ENCODE measurements at places on chromosomes 7 and 10.

GRCh38 chr7:6182993-6183392, 89.4 kb downstream of the CYTH3 start:
- no peak for DNase-seq

- no peak for DNase-seq
These were observed 57.7 kb upstream of the IGFBP3 start for GRCh38 chr7:45978731-45979211.

DNA sequence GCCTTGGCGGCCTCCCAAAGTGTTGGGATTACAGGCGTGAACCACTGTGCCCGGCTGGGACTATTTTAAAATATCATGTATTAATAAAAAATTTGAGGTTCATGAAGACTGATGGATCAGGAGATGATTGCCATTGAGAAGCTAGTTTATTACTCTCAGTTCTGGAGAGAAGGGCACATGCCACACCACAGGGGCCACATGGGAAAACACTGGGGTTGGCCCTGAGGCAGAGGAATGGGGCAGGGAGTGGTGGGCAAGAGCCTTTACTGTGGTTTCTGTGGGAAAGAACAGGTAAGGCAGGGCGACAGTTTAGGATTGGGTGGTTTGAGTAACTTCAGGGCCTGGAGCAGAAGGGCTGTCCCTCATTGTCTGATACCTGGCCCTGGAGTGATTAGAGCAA, 6.8 kb upstream of the TBRG4 start:
- no peak for DNase-seq

DNA sequence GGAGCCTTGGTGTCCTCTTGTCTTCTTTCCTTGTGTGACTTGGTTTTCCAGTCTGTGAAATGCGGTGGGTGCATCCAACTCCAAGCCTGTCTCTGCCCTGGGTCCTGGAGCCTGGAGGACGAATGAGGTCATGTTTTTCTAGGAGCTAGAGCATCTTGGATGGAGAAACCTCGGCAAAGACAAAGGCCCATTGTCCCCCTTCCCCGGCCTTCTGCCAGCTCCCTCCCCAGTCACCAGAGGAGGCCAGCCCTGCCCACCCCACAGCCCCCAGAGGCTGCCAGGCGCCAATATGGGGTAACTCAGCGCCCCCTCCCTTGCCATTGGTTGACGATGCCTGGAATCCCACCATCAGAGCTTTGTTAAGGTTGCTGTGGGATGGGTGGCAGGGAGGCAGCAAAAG, 40.4 kb downstream of the KCTD7 start:
- no peak for DNase-seq

DNA sequence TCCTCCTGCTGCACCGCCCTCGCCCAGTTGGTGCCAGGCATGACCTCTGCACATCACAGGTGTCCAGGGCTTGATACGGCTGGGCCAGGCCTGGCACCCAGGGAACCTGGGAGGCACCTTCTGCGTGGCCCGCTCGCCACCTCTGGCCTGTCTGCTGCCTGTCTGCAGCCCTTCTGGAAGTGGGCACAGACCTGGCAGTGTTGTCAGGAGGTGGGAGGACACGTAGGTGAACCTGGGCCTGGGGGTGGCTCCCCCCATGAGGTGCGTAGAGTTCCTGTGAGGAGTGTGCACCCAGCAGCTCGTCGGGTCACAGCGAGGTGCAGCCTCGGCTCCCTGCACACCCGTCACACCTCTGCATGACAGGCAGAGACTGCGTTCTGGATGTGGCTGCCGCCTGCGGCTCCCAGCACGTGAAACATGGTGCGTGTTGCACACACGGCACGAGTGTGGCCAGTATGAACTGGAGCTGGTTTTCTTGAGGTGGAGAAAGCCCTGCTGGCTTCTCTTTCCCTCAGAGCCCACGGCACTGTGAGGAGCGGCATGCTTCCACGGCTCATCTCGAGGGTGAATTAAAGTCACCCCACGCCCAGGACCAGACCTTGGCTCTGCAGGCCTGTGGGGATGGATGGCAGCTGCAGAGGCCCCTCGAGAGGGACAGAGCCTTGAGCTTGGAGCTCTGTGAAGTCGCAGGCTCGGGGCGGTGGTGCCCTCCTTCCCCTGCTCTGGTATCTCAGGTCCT, 24.8 kb downstream of the INPP5A start:
- no peak for DNase-seq

DNA sequence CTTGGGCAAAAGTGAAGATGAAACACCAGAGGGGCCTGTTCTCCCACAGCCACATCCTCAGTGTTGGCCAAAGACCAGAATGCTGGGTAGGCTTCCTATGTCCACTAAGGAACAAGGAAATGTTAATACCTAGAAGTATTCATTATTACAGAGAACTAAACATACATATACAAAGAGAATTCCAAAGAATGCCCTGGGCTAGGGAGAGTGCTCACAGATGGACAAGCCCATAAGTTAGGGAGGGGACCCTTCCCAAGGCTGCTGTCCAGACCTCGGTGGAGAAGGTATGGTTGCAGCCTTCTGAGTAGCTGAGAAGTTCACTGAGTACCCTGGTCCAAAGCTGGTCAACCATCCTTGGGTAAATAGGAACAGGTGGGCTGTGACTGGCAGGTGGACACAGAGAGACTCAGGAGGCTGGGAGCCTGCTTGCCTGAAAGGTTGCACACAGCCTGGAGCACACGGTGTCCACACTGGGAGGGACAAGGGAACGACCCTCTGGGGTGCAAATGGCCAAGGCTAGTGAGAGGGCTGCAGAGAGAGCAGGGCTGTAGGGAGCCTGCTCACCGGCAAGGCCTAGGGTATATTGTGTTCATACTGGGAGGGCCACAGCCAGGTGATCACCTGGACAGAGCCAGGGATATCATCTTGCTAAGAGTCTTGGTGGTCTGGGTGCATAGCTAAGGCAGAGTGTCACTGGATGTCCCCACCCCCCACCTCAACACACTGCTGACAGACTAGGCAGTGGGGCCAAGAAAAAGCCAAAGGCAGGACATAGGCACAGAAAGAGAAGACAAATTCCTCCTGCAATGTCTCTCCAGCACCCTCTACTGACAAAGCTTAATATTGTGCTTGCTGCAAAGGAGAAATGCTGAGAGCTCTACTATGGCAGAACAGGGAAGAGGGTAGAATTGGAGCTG, 40.3 kb downstream of the CPVL start:
- DNase-seq: peak; percentile 22

DNA sequence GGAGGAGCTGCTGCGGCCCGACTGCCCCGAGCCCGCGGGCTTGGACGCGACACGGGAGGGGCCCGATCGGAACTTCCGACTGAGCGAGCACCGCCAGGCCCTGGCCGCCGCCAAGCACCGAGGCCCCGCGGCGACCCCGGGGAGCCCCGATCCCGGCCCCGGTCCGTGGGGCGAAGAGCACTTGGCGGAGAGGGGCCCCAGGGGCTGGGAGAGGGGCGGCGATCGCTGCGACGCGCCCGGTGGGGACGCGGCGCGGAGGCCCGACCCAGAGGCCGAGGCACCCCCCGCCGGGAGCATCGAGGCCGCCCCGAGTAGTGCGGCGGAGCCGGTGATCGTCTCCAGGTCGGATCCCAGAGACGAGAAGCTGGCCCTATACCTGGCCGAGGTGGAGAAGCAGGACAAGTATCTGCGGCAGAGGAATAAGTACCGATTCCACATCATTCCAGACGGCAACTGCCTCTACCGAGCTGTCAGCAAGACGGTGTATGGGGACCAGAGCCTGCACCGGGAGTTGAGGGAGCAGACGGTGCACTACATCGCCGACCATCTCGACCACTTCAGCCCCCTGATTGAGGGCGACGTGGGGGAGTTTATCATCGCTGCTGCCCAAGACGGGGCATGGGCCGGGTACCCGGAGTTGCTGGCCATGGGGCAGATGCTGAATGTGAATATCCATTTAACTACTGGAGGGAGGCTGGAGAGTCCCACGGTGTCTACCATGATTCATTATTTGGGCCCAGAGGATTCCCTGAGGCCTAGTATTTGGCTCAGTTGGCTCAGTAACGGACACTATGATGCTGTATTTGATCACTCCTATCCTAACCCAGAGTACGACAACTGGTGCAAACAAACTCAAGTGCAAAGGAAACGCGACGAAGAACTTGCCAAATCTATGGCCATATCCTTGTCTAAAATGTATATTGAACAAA, 1.4 kb downstream of the OTUD1 start:
- no peak for DNase-seq

DNA sequence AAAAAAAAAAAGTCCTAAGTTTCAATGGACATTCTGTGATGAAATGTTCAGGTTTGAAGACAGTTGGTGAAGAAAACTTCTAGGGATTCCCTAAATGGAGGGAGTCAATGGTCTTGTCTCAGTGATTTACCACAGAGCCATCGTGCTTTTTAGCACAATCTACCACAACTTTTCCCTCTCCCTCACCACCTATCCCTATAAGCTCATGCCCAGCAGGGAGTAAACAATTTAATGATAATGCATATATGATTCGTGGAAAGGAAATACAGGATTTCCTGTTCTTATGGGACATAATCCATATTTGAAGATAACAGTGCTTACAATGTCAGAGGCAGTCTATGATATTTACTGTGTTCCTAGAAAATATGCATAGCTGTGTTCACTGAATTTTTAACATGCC, 38.4 kb upstream of the CD36 start:
- DNase-seq: no peak

GRCh38 chr7:9189703-9190102, 756.3 kb downstream of the NXPH1 start:
- DNase-seq: no peak

DNA sequence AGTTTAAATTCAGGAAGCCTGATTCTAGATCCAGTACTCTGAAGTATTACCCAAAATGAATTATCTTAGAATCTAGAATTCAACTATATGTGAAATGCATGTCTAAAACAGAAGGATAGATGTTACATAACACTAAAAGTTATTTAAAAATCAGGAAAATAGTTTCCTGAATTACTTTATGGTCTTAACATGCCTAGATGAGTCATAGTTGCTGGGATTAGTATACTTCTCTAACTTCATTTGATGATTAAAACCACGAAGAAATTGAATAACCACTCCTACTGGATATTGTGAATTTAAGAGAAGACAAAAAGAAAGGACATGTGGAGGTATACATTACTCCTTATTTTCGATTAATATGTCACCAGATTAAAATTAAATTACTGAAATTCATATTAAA, 65.5 kb downstream of the ATAD1 start:
- no peak for DNase-seq

DNA sequence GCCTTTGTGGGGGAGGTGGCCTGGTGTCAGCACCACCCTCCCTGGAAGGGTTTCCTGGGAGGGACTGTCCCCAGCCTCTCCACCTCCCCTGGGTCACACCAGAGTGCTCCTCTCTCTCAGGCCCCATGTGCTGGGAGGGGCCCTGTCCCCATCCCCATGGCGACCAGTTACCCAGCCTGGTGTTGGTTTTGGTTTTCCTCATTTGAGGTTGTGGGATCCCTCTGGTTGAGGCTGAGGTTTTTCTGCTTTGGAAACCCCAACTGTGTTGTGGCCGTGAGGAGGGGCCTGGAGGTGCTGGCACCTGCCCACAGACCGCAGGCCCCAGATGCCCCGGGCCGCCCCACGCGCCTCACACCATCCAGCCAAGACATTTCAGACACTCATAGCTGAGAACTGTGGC, 106.3 kb downstream of the GRK5 start:
- no peak for DNase-seq

DNA sequence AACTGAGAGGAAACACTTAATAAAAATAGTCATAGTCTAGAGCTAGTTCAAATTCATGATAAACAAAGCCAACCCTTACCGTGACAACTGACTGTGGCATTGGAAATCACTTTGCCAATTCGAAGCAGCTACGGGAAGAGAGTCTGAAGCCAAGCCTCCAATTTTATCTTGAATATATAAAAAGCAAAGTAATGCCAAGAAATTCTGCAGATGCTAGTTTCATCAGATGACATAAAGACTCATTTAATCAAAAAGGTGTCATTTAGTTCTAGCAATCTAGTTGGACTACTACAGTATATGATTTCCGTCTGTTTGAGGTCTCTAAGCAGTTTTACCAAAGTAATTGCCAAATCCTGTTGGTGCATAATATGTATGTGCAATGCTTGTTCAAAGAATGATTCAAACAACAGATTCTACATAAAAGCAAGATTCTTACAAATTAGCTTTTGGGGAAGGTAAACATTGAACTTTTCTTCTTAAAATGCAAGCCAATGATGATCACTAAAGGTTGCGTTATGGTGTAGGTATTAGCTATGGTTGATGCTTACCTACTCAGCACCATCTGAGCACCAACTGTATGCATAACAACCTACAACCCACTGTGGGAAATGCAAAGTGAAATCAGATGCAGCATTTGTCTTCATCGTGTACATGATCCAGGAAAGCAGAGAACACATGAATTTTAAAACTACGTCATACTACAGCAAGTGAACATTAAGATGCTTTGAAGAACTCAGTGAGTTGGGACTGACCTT, 2.8 kb downstream of the FAM171A1 start:
- no peak for DNase-seq

DNA sequence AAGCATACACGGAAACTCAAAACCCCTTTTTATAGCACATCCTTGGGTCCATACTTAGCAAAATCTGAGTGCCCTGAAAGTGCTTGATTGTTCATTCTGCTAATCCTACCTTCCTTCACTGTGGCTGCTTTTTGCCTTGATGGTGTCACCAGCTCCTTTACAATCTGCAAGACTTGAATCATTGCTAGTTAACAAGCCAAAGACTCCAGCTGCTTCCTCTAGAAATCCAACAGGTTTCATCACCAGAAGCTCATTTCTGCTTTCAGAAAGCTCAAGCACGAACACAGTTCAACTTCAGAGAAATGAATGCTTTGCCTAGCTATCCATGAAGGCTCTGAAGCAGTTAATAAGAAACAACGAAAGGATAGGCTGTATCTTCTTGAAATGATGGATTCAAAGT, 38.0 kb downstream of the USP6NL start:
- no peak for DNase-seq

DNA sequence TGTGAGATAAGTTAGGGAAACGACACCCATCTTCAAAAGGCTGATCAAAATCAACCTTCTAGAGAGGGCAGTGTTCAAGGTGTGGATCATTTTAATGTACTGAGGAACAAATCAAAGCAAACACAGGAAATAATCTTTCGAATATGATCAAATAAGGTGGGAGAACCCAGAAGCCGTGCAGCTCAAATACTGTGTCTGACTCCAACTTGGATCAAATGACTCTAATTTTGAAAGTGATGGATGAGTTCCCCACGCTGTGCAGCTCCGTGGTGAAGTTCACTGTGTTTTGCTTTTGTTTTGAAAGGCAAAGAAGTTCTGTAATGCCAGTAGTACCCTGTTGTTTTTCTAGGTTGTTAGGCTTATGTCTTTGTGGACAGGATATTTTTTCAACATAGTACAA, 250.9 kb downstream of the SFMBT2 start:
- no peak for DNase-seq

- no peak for DNase-seq
These were observed 215.8 kb downstream of the FOXP2 start for GRCh38 chr7:114630201-114630990.

GRCh38 chr10:89158446-89158845, 48.7 kb downstream of the CH25H start:
- DNase-seq: no peak

DNA sequence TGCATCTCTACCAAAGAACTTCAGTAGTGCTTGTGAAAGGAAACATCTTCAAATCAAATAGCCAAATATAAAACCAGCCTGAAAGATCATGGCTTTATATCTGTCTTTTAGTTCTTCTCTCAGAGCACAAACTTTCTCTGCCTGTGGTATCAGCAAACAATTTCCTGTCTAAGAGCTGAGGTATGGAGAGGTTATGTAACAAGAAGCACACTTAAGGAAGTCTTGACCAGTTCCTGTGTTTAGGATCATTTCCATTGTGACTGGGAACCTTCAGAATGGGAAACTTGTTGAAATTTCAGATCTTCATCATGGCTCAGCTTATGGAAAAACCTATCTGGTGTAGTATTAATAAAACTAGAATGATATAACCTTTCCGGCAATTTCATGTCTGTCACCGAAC, 148.8 kb downstream of the MBL2 start:
- no peak for DNase-seq
